ENCODE measurements at places on chromosomes 16 and 17.

- no peak for DNase-seq
Observed at GRCh38 chr16:61813339-61813738, 222.9 kb downstream of the CDH8 start.

- no peak for DNase-seq
Observed at GRCh38 chr17:520447-521182, 168.0 kb upstream of the RPH3AL start.

- no peak for DNase-seq
Observed at GRCh38 chr17:82392209-82392920, 20.8 kb downstream of the UTS2R start.

GRCh38 chr16:526181-527014 lies 1.1 kb upstream of the CAPN15 start:
- DNase-seq = no peak

GRCh38 chr17:56902348-56902747 lies 11.5 kb downstream of the TRIM25 start:
- DNase-seq = no peak

DNA sequence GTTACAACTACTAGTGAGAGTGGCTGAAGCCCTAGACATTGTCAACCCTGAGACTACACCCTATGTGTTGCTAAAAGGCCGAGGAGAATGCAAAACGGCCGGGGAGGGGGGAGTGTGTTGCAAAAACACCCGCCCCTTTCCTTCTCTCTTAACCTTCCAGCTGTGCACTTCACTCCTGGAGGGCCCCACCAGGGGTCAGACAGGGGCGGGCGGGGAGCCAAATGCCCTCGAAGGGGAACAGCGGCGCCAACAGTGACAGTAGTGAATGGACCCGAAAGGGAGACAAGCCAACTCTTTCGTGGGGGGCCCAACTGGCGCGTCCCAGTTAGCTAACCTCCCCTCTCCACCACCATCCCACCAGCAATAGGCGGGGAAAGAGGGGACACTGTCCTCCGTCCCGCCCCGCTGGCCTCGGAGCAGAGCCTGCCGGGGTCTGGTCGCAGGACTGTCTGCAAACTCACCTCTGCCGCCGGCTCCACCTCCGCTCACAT lies 352 bp downstream of the MARF1 start:
- no peak for DNase-seq

DNA sequence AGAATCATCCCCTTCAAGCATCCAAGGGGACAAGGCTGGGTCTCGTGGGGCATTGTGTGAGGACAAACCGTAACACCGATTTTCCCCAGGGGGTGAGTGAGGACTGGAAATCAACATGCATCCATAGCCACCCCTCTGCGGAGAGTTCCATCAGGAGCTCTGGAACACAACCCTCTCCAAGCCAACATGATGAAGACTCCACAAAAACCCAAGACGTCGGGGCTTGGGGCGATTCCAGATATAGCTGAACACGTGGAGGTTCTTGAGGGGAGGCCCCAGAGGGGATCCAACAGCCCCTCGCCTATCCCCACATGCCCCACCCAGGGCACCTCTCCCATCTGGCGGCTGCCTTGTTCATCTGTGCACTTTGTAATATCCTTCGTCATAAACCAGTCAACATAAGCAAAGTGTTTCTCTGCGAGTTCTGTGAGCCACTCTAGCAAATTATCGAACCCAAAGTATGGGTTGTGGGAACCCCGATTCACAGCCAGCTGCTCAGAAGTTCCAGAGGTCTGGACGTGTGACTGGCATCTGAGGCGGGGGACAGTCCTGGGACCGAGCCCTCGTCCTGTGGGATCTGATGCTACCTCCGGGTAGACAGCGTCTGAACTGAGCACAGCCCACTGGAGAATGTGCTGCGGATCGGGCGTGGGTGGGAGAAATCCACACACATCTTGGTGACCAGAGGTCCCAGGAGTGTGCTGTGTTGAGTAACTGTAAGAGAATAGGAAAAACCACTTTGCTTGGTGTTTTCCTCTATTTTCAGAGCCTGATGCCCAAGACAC lies 55.5 kb downstream of the RPH3AL start:
- DNase-seq = no peak

DNA sequence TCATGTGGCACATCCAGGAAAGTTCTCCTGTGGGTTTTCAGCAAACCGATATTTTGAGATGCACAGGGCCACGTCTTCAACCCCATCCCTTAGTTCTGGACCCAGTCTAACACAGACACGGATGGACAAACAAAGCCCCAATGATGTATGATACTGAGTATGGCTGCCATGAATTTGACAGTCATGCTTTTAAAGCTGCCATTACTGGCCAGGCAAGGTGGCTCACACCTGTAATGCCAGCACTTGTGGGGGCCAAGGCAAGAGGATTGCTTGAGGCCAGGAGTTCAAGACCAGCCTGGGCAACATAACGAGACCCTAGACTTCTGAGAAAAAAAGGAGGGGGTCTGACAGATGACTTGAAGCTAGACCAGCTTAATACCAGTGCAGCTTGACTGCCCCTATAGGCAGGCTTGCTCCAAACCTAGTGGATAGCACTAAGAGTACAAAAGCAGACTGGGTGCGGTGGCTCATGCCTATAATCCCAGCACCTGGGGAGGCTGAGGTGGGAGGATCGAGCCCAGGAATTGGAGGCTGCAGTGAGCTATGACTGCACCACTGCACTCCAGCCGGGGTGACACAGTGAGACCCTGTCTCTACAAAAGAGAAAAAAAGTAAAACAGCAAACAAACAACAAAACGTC lies 10.8 kb upstream of the ZNF629 start:
- no peak for DNase-seq

GRCh38 chr17:11644265-11645212 lies 46.3 kb downstream of the DNAH9 start:
- no peak for DNase-seq

DNA sequence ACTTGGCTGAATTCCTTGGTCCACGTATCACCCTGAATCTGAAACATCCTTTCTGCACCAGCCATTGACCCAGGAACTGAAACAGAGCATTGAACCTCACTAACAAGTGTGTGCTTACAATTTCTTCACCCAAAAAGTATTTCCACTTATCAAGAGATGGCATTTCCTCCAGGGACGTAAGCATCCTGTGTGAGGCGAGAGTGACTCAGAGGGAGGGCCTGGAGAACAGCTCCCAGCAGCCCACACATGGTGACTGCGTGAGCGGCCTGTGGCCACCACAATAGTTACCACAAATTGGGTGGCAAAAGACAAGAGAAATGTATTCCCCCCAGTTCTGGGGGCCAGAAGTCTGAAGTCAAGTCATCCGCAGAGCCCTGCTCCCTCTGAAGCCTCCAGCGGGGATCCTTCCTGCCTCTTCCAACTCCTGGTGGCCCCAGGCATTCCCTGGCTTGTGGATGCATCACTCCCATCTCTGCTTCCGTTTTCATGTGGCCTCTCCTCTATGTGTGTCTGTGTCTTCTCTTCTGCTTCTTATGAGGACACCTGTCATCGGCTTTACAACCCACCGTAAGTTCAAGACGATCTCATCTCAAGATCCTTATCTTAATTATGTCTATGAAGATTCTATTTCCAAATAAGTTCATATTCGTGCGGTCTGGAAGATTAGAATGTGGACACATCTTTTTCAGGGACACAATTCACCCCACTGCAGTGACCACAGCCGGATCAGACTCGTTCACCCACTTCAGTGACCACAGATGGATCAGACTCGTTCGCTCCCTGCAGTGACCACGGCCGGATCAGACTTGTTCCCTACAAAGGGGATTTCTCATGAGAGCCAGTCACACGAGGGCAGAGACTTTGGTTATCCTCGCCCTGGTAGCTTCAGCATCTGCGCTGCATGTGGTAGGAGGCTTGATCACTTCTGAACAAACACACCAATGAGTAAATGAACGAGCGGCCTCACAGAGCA lies 122.6 kb upstream of the FOXF1 start:
- DNase-seq = no peak

DNA sequence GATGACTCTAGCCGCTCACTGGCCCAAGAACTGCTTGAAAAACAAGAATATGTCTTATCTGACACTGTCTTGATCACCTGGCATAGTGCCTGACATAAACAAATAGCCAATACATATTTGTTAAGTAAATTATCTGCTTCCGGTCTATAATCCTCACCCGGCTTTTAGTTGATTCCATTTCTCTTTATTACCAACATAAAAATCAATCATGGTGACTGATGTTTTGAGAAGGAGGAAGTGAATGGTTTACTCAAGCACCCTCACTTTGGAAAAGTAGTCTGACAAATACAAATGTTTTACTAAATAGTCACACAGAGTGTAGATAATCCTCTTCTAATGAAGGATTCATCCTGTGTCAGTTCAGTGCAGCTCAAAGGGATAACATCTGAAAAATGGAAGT lies 47.0 kb downstream of the SKAP1 start:
- DNase-seq = no peak

DNA sequence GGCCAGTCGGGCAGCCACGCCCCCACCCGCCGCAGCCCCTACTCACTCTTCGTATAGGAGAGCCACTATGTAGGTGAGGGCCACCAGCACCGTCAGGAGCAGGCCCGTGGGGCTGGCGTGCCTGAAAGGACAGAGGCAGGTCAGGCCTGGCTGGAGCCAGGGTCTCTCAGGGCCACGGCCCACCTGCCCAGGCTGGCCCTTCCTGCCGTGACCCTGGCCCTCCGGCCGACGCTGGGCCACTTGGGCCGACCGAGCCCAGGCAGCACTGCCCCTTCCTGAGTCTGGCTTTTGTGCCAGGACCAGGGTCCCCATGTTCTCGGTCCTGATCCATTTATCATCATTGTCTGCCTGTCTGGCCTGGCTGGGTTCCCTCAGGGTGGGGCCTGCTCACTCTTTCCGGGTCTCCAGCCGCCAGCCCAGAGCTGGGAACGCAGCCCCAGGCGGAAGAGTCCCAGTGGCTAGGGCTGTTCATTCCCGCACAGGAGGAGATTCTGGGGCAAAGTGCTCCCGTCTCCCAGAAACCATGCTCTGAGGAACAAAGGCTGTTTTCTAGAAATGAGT lies 10.1 kb upstream of the RASD1 start:
- no peak for DNase-seq

GRCh38 chr17:28331891-28332420 lies 3.3 kb downstream of the IFT20 start:
- DNase-seq = no peak

DNA sequence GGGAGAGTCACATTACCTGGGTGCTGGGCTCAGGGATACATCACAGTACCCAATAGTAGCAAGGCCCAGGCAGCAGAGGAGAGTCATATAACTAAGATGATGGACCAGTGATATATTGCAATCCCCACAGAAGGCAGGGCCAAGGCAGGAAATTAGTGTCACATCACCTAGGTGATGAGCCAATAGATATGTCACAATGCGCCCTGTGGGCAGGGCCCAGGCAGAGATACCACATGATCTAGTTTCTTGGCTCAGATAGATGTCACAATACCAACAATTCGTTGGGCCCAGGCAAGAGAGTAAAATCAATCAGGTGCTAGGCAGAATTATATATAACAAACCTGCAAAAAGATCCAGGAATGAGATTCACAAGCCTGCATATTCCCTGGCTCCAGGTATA lies 2111.5 kb downstream of the TP53TG3F start:
- no peak for DNase-seq

GRCh38 chr17:38538906-38539305 lies 66.8 kb downstream of the SRCIN1 start:
- DNase-seq = no peak

Measured in GOT3 (cell line).